ENCODE measurements at places on chromosomes 1 and 21.

DNA sequence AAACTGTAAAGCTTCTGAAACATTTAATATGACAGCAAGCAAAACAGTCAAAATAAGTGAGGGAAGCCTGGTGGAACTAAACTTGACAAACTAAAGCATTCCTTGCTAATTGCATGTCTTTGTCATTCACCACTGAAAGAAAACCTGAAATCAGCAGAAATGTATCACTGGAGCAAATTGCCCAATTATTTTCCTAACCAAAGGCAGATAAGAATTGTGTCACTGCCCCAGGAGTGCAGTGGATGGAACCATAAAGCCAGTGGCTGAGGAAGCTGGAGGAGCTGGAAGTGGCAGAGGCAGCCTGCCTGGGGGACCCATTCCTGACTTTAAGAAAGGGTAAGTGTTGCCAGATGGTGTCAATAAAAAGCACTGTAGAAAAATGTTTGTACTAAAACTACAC lies 2.7 kb upstream of the SLC30A10 start:
- DNase-seq, result no peak

- DNase-seq, result no peak
Observed at GRCh38 chr1:119917304-119918055, 21.2 kb upstream of the ADAM30 start.

DNA sequence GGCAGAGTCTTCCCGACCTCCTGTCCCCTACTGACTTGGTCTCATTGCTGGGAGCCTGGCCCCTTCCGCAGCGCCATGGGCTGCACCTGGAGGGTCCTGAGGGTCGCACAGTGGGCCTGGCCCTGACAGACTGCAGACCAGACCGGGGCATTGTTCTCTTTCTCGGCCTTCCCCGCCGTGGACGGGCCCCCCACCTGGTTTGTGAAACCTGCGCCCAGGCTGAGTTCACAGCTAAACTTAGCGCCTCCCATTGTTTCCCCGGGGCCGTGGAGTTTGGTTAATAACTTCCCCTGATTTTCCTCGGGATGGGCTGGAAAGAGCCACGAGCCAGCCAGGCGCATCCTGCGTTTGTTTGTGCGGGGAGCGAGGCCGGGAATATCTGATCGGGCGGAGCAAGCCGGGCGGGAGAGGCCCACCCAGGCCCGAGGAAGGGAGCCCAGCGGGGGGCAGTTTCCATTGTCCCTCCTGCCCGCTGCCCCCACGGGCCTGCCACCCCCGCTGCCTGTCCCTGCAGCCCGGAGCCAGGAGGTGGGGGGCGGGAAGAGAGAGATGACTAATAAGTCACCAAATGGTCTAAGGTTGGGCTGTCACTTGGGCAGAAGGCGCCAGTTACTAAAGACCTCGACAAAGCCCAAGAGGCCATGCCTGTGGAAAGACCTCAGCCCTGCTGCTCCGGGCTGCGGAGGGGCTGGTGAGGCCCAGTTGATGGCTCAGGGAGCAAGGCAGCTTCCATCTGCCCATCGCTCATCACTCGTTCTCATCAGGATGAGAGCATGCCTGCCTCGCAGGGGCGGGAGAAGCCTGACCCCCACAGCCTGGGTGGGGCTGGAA lies 39.0 kb upstream of the ARHGEF16 start:
- no peak for DNase-seq

DNA sequence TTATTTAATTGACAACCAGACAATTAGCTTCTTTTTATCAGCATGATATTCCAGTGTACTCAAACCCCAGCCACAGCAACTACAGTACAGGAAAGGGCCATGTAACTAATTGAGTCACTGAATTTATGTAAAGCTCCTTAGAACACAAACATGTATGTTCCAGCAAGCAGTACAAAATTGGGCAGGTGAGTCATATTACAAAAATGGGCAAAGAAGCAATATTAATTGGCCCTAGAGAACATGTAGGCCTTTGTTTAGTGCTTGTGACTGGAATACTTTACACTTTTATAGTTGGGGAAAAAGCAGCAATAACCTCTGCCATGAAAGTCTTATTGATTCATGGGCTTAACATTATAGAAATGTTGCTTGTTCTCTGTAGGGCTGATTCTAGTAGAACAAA lies 31.8 kb downstream of the CLEC20A start:
- no peak for DNase-seq

DNA sequence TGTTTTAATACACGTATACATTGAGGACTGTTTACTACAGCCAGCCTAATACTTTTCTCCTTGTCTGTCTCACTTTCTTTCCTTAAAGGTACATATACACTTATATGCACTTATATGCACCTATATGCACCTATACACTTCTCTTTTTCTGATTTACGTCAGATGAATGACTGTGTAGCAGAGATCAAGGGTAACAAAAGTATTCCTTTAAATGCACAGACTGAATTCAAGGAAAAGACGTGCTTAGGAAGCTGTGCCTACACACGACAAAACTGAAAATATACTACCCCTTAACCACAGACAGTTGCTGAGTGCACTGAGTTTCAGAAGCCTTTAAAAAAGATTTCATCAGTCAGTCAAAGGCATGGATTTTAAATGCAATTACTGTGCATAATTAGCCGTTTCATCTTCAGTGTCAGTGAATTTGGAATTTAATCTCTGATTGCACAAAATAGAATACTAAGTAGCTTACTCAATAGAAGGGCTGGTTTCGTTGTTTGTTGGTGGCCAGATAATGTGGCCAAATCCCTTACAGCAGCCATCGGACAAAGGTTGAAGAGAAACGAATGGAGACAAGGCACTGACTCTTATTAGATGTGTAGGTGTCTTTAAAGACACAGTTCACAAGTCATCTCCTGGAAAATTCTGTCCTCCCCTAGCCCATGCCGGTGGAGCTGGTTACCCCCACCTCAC lies 38.3 kb upstream of the TARBP1 start:
- no peak for DNase-seq

DNA sequence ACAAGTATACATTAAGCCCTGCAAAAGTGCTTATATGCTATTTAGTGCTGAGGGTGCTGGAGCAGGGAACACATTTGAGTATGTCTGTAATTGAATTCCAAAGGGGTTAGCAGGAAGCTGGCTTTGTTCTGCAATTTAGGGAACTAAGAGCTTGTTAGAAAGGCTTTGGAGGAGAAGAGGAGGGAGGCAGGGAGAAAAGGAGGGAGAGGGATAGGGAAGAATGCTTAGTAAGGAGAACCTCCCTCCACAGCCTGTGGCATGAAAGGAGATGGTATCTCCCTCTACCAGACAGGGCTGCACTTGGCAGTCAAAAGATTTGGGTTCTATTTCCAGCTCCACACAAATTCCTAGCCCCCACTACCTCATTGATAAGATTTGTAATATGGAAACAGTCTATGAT lies 217.8 kb downstream of the DAB1 start:
- no peak for DNase-seq

- DNase-seq, result no peak
Observed at GRCh38 chr1:183598386-183598785, 8.1 kb upstream of the NCF2 start.
